ENCODE measurements at places on chromosomes 2 and 18.

DNA sequence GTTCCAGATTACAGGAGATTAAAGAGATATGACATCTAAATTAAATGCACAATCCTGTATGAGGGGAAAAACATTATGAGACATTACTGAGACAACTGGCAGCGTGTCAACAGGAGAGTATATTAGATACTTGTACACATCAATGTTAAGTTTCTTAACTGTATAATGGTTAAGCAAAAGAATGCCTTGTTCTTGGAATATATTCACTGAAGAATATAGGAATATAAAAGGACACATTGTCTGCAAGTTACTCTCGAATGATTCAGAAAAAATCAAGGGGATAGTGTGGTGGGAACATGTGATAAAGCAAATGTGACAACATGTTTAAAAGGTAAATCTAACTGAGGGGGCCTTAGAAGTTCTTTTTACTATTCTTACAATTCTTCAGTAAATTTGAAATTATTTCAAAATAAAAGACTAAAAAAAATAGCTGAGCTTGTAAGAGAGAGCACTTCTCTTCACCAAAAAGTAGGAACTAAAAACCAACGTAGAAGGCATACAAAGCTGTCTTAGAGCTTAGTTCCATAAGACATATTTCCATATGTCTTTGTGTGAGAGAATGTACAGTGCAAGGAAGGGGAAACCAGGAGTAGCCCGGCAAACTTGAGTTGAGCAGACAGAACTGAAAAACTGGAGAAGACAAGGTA lies 7.5 kb downstream of the WDPCP start:
- DNase-seq: no peak

DNA sequence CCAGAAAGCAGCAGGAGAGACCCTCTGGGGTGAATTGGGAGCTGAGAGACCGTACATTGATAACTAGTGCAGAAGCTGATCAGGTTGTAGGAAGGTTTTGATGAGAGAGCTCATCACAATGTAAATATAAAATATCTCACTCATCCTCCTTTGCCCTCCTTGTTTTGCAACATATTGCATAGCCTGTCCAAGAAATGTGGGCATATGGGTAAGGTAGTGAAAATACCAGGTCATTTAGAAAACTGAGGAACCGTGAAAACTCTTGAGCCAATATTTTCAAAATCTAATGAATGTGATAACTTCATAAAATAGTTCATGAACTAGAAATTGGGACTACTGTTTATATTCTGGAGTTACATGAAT lies 31.4 kb downstream of the C18orf54 start:
- DNase-seq: no peak

DNA sequence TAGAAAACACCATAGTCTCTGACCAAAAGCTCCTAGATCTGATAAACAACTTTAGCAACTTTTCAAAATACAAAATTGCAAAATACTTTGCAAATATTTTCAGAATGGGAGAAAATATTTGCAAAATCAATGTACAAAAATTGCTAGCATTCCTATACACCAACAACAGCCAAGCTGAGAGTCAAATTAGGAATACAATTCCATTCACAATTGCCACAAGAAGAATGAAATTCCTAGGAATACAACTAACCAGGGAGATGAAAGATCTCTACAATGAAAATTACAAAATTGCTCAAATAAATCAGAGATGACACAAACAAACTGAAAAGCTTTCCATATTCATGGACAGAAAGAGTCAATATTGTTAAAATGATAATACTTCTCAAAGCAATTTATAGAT lies 327.0 kb upstream of the ZC3H15 start:
- DNase-seq: no peak

GRCh38 chr2:182077023-182077422 lies 91.4 kb downstream of the PPP1R1C start:
- no peak for DNase-seq
